ENCODE measurements at places on chromosomes 7 and 10.

DNA sequence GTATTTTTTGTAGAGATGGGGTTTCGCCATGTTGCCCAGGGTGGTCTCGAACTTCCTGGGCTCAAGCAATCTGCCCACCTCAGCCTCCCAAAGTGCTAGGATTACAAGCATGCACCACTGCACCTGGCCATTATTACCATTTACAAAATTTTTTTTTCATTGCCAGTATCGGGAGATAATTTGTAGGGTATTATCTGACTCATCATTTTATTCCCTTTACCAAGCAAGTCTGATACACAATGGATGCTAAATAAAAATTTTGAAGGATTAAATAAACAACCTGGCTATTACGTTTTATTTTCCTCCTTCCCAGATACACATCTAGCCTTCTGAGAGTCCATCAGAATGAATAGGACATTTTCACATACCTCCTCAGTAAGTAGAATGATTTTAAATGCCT, 38.1 kb upstream of the CPN1 start:
- no peak for DNase-seq

GRCh38 chr10:131830446-131831130, 70.2 kb upstream of the PPP2R2D start:
- no peak for DNase-seq

- DNase-seq = no peak
Observed at GRCh38 chr10:14312014-14312413, 18.7 kb downstream of the FRMD4A start.

- DNase-seq = no peak
Observed at GRCh38 chr7:108456845-108457540, 757 bp upstream of the NRCAM start.

Data from stimulated activated naive CD8-positive, alpha-beta T cell treated with anti-CD3 and anti-CD28 coated beads, Interleukin-15, Interleukin-2, amounts not matched to agents 100 U/mL and 50 U/mL, for 24 hours (primary cell).